ENCODE measurements at places on chromosomes 16 and 17.

- DNase-seq: no peak
Observed at GRCh38 chr17:77208856-77209255, 68.1 kb downstream of the SEC14L1 start.

DNA sequence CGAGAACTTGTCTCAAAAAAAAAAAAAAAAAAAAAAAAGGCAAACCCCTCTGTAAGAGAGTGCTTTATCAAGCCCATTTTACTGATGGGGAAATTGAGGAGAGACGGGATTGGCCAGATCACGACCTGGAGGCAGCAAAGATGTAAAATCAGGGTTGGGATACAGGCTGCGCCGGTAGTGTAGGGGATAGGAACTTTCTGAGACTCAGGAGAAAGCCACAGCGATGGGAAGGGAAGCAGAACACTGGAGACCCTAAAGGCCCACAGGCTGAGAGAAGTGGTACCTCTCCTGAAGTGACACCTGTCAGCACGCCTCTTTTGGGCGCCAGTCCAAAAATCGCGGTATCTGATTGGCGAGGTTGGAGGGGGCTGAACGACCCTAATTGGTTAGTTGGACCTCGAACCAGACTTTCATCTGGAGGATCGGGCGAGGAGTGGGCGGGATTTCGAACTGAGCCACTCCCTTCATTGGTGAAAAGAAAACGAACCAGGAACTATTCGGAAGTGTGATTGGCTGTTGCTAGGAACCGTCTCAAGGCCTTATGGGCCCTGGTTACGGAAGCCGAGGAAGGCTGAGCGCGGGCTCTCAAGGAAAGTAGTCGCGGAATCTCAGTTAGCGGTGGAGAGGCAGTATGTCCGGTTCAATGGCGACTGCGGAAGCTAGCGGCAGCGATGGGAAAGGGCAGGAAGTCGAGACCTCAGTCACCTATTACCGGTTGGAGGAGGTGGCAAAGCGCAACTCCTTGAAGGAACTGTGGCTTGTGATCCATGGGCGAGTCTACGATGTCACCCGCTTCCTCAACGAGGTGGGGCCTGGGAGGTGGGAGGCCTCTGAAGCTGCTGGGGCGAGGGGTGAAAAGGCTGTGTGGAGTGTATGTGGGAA, at the start of gene CYB5B:
Gene CYB5B, plus strand, starts transcription at position 567 of the 882 bp plus-strand sequence. Its CDS starts 65 bp downstream, at position 632.
- DNase-seq: peak; percentile 92

DNA sequence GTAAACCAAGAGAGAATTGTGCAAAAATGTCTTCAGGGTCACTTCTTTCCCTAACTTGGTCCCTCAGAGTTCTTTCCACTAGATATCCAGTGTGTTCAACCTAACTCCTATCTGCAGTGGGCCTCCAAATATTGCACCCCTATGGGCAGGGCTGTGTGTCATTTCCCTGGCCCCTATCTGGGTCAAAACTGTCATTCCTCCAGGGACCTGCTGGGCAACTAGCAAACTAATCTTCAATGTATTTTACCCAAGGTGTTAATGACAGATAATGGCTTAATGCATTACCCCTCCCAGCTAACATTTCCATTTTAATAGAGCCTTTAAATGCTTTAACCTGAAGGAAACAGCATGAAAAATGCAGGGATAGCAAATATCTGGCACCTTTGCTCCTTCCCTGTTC, 25.8 kb upstream of the SKAP1 start:
- no peak for DNase-seq

- DNase-seq: no peak
Observed at GRCh38 chr17:55496094-55496881, 15.0 kb downstream of the SMIM36 start.

DNA sequence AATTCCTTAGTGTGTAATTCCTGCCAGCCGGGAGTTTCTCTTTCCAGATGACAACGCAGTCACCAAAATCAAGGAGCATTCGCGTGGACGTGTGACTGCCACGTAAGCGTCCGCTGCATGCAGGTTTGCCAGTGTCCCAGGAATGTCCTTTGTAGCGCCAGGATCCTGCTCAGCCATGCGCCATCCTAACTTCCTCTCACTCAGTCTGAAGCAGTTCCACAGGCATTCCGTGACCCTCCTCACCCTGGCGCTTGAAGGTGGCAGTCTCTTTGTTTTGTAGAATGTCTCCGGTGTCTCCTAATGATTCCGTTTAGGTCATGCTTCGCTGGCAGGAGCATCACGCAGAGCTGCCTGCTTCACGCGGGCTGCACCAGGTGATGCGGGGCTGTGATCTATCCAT, 88.6 kb downstream of the RPTOR start:
- no peak for DNase-seq

DNA sequence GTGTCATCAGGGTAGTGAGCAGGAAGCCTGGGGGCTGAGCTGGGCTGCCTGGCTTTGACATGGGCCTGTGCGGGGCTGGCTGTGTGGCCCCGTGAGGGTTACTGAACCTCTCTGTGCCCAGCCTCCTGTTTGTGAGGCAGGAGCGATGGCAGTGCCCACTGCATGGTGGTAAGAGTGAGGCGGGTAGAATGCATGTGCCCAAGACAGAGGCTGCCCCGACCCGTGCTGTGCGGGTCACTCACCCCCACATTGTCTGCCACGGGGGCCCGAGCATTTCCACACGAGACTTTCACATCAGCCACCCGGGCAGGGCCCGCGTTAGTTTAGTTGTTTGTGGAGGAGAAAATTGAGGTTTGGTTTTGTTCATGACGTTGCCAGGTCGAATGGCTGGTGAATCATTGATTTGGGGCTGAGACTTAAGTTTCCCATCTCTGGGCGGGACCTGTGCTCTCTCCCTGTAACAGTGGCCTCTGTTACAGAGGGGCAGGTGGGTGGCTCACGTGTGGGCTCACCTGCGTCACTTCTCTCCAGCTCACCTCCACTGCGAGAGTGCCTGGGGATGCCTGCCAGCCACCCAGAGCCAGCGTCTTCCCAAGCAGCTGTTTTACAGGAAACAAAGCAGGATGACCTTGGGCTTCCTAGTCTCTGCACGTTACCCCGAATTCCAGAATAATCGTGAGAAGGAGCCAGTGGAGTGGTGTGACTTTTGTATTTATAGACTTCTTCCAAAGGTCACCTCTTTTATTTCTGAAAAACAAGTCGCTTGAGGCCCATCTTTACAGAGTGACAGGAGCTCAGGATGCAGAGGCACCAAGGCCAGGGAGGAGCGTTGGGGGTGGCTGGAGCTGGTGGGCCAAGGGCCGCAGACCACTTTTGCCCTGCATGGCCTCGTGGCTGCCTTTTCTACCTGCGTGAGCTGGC, 150.6 kb downstream of the RPTOR start:
- no peak for DNase-seq

DNA sequence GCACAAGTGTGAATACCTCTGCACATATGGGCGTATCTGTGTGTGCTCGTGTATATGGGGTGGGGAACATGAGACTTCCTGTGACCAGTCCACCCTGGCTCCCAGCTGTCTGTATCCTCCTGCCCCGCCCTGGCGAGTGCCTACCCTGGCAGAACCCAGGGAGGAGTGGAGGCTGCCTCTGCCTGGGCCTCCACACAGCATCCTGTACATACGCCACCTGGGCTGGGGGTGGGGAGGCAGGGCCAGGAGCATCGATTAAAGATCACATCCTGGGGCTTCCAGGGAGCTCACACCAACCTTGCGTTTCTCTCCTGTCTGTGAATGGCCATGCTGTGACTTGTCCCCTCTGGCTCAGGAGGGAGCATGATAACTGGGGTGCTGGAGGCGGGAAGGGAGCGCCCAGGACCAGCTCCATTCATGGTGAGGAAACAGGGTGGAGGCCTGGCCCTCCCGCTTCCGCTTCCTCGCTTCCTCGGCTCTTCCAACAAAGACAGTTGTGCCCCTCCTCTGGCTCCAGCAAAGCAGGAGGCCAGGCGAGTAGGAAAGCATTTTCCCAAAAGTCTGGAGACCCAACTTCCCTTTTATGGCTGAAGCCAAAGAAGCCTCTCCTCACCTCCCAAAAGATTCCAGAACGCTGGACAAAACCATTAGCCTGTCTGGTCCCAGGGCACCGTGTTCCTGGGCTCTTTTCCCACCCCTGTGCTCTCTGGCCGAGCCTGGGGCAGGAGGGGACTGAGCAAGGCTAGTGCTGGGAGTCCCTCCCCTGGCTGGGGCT, 22.9 kb downstream of the ADAM11 start:
- no peak for DNase-seq

DNA sequence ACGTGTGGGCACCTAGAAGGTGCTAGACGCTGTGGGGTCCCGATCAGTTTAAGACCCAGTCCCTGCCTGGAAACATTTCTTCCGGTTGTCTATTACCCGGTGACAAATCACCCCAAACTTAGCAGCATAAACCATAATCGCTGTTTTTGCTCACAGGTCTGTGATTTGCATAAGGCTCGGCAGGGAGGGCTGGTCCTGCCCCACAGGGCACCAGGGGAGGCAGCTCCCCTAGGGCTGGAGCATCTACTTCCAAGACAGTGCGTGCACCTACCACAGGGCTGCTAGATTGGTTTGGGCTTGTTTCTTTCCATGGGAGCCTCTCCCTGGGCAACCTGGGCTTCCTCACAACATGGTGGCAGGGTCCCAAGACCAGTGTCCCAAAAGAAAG, 214.5 kb upstream of the CIBAR2 start:
- no peak for DNase-seq

- DNase-seq: no peak
Observed at GRCh38 chr16:88853325-88853941, 3.3 kb downstream of the GALNS start.

- DNase-seq: no peak
Observed at GRCh38 chr17:6668219-6668618, 16.7 kb downstream of the C17orf100 start.

DNA sequence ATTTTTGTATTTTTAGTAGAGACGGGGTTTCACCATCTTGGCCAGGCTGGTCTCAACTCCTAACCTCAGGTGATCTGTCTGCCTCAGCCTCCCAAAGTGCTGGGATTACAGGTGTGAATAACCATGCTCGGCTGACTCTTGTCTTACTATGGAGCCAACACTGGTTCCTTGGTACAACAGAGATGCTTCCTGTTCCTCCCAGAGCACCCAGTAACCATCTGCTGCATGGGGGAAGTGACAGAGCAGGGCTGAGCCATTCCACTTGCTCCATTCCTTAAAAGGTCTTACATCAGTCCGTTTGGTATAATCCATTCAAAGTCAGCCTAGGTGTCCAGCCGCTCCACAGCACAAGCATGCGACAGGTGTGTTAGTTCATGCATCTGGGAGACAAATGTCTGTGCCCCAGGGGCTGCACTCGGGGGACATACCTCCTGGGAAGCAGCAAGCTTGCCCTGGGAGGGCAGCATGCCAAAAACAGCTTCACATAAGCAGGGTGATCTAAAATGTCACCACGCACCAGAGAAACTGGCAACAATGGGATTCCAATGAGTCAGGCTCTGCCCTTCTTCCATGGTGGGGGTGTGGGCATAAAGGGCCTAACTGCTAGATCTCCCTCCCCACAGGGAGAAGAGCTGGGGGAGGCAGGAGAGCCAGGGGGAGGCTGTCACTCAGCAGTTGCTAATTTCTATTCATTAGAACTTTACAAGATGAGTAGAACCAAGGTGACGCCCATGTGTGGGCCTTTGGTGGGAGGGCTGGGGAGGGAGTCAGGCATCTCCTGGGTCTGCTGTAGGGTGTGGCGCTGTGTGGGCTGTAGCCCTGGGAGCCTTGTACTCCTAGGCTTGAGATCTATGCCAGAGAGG, 35.5 kb downstream of the PIPOX start:
- no peak for DNase-seq

GRCh38 chr17:57562184-57562698, 182.9 kb downstream of the CCDC182 start:
- no peak for DNase-seq

DNA sequence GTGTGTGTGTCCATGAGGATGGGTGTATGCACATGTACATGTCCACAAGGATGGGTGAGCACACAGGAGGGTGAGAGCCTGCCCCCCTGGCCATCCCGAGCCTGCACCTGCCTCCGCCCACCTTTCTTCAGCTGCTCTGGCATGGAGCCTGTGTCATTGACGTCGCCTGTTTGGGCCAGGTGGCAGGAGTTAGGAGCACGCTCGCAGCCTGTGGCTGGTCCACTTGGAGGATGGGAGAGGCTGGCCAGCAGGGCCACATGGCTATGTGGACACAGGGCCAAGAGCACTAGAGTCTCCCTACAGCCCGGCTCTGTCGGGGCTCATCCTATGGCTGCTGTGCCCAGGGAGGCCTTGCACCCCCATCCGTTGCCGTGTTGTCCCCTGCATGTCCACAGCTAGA, 21.4 kb downstream of the BAHCC1 start:
- DNase-seq: no peak

DNA sequence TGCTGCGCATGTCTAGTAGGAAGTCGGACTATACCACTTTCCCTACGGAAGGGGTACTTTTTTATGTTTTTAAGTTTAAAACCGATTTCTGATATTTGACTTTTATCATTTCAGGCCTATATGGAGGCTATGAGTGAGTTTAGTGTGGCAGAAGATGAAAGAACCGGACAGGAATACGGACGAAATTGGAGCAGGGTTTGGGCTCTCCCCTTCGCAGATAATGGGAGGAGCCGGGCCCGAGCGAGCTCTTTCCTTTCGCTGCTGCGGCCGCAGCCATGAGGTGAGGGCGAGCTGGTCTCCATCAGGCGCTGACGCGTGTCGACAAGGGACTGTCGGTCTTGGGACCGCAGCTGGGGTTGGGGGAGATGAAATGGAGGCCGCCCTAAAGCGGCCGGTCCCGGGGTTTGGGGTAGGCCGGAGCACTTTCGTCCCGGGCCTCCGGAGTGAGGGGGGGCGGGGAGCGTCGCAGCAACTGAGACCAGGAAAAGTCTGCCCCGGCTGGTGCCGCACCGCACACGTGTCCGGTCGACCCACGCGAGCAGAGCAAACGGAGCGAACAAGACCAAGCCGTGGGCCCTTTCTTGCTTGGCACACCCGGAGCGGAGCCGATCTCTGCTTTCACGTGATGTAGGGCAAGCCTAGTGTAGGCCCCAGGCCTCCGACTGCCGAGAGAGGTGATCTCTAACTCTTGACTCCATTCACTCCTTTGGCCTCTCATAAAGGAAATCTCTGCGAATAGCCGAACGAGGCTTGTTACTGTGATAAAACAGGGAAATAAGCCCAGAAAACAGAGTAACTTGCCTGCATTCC, at the start of gene RPL19:
Gene RPL19, plus strand, starts transcription at position 214 of the 810 bp plus-strand sequence. Its CDS starts 62 bp downstream, at position 276.
- peak; percentile 68 for DNase-seq

- DNase-seq: no peak
Observed at GRCh38 chr17:75454193-75454592, 2.2 kb upstream of the TMEM94 start.

DNA sequence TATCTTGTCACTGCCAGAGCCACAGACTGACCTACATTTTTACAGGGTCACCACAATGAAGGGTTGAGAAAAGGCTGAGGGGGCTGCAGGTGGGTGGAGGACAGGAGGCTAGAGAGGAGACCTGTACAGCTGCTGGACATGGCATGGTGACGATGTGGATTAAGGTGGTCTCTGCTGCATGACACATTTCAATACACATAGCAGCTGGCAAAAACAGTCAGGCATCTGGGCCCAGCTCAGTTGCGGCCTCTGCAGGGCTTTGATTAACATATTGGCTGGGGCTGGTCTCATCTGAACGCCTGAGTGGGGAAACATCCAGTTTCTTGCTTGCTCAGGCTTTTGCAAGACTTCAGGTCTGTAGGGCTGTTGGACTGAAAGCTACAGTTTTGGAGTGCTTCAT, 265.4 kb upstream of the FOXF1 start:
- no peak for DNase-seq

GRCh38 chr16:84414789-84415326, 46.5 kb downstream of the ATP2C2 start:
- DNase-seq: no peak

- peak; percentile 66 for DNase-seq
Observed at GRCh38 chr16:50699326-50700159, 6.1 kb downstream of the NOD2 start.

- no peak for DNase-seq
Observed at GRCh38 chr16:20711277-20711911, 13.9 kb upstream of the ACSM1 start.

- DNase-seq: no peak
Observed at GRCh38 chr16:59181821-59182420, 447.8 kb upstream of the GOT2 start.

GRCh38 chr16:78251115-78251514, 151.7 kb downstream of the WWOX start:
- no peak for DNase-seq
